HAP-1 (cell line): ENCODE measurements at places on chromosomes 2 and 18.

DNA sequence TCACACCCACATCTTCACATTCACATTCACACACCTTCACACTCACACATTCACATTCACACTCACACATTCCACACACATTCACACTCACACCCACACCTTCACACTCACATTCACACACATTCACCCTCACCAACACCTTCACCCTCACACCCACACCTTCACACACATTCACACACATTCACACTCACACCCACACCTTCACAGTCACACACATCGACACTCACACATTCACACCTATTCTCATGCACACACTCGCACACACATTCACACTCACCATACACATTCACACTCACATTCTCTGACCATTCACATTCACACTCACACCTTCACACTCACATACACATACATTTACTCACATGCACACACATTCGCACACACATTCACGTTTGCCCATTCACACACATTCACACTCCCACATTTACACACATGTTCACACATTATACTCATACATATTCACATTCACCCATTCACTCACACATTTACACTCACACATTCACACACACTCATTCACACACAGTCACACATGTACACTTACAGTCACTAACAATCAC, 62.7 kb downstream of the BIN1 start:
- no peak for DNase-seq

GRCh38 chr2:11375689-11376027, 31.2 kb upstream of the ROCK2 start:
- DNase-seq, result no peak

- no peak for DNase-seq
Measured at GRCh38 chr2:60899892-60900249, 18.5 kb downstream of the REL start.

DNA sequence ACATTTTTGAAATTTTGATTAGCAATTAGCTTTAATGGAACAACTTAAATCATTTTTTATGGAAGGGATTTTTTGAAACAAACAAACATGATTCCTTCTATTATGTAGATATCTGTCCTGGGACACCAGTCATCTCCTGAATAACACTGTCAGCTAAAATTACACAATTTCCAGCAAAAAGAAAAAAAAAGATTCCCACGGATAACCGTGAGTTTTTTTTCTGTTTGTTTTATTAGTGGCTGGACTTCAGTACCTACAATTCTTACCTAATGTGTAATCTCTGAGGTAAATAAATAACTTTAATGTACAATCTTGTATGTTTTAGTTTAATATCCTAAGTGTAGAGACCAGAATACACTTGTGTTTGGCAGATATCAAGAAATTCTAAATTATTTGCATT, 126.6 kb upstream of the KYNU start:
- DNase-seq, result no peak

GRCh38 chr2:234823877-234824376, 127.9 kb upstream of the SH3BP4 start:
- DNase-seq, result no peak

DNA sequence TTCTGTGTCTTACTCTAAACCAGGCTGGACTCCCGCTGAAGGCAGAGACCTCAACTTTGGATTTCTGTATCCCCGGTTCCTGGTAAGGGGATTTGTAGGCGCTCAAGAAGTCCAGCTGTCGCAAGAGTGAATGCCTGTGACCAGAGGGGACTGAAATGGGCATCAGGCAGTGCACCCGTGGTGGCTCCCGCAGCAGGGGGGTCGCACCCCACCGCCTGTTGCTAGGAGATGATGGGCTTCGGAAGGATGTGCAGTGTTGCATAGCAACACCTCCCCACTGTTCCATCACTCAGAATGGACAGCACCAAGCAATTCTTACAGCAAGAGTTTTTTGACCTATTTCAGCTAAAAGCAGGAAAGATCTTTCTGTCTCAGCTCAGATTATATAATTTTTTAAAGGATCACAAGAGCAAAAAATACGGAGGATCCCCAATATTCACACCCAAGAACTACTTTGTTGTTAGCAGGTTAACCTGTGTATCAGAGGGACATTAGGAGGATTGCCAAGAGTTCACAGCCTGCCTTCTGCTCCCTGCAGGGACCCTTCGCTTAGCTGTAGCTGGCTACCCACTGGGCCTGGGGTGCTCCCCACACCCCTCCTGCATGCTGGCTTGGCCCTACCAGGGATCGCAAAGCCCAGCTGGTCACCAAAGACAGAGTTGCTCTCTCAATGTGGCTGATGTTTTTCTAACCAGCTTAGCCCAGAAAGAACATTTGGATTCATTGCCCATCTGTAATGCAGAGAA, 63.8 kb downstream of the SOWAHC start:
- no peak for DNase-seq

GRCh38 chr18:77249569-77250500, at the start of gene GALR1:
Gene GALR1 (plus strand): TSS chr18:77249848. CDS start chr18:77250549, 701 bp downstream.
- no peak for DNase-seq

DNA sequence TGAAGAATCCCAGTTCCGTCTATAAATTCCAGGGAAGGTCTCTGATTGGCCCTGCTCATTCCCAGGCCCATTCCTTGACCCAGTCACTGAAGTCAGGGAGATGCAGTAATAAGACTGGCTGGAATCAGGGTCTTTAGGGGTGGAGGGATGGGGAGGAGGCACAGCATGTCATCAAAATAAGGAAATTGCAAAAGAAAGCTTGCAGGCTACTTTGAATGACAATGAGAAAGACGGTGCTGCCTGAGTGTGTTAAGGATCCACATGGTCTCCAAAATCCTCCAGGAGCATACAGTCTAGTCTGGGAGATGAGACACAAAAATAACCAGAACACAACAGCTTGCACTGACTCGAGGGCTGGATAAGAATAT, 2.0 kb upstream of the DES start:
- no peak for DNase-seq

- no peak for DNase-seq
Measured at GRCh38 chr18:35345460-35345921, 1.3 kb upstream of the ZNF24 start.

GRCh38 chr18:44937960-44938719, 257.5 kb downstream of the SETBP1 start:
- no peak for DNase-seq

DNA sequence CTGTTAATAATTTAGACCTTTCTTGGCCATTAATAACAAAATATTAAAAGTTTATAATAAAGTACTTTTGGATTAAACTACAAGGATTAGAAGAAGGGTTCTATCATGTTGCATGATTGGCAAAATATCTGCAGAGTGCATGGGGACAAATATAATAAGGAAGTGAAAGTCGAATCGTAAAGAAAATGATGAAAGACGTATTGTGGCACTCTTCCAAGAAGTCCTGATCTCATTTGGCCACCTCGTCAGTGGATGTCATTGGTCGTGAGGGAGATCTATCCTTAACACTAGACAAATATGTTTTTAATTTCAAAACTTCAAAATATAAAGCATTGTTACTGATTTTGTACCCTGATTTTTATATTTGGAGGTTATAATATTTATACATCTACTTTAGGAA, 197.7 kb upstream of the STON1 start:
- no peak for DNase-seq

DNA sequence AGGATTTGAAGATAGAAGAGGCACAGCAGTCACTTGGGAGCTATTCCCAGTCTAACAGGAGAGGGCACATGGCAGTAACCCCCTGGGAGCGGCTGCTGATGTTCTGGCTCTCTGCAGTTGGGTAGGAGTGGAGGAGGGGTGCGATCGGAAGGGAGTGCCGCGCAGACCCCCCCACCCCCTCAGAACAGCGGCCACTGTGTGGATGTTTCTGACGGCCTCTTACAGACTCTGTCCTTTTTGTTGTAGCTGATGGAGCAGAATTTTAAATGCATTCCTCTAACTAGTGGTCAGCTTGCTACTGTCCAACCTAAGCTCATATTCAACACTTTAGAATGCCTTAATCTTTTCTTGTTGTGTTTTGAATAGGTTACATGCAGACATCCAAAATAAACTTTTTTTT, 127.9 kb downstream of the AGAP1 start:
- DNase-seq, result no peak

DNA sequence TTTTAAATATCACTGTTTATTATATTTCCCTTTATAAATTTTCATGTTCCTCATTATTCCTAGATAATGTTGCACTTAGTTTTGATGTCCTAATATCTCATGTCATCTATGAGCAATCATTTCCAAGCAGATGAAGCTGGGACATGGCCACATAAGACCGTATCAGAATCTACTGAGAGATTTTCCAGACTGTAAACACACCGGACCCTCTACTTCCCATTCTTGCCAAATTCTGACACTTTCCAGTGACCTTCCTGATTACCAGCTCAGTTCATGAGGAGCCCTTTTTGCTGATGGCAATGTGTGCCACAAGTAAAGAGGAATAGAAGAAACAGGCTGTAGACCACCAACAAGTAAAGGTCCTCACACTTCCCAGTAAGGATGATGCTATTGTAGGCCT, 20.3 kb upstream of the PDE1A start:
- DNase-seq, result no peak

- peak; percentile 82 for DNase-seq
Measured at GRCh38 chr2:42906557-42907411, 114.4 kb upstream of the HAAO start.

- DNase-seq, result no peak
Measured at GRCh38 chr18:31129398-31130115, 27.3 kb upstream of the DSC2 start.

DNA sequence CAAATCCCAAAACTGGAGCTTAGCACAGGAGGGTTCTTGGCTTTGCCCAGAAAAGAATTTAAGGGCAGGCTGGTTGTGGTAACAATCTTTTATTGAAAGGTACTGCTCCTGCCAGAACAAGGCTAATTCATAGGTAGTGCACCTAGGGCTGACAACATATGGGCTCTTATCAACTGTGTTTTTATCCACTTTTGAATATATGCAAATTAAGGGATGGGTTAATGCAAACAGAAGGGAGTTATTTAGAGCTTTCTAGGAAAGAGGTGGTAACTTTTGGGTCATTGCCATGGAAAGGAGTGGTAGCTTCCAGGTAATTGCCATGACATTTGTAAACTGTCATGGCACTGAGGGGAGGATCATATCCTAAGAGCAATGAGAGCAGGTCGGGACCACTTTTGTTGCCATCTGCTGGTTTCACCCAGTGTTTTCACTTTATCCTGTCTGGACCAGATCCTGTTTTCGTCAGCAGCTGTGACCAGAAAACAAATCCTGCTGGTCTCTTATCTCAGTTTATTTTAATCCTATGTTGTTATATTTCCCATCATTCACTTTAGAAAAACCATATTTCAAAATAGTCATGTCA, 981 bp downstream of the C2orf66 start:
- no peak for DNase-seq

GRCh38 chr2:179825494-179825893, 35.9 kb downstream of the ZNF385B start:
- DNase-seq, result no peak

GRCh38 chr2:123002660-123003248, 1022.3 kb upstream of the CNTNAP5 start:
- no peak for DNase-seq
